Mesothelial cell of epicardium (in vitro differentiated cells): ENCODE measurements at places on chromosomes 12 and 14. TPM values are rescaled to one million over a fixed set of nuclear protein-coding genes. Genes with fewer than 3 reads are reported as not detected.

The PAPLN gene
- 10.6 to 10.9 TPM (median 10.6 TPM) in 3 replicates for total RNA-seq

DNA sequence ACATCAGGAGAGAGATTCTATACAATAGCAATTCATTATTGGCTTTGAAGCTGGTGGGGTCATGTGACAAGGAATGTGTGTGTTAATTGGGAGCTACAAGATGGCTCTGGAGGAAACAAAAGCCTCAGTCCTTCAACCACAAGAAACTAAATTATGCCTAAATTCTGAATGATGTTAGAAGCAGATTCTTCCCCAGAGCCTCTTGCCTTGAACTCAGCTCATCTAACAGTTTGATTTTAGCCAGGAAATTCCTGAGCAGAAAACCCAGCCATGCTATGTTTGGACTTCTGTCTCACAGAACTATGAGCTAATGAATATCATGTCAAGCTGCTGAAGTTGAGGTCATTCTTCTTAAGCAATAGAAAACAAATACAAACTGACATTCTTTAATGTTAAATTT lies 274.7 kb downstream of the SLC6A15 start:
- no peak overlapping the region for H3K4me3 ChIP-seq
- no peaks in the 10 kb centered on the region for H3K27me3 ChIP-seq
- H3K36me3 ChIP-seq: peaks cover 7% of the 10 kb centered on the region
- no peak for DNase-seq
- H3K27ac ChIP-seq: peak overlapping the region; percentile 26
- peaks cover 14% of the 10 kb centered on the region for H3K4me1 ChIP-seq

The TCL1B gene
- total RNA-seq: not detected in 3 replicates

DNA sequence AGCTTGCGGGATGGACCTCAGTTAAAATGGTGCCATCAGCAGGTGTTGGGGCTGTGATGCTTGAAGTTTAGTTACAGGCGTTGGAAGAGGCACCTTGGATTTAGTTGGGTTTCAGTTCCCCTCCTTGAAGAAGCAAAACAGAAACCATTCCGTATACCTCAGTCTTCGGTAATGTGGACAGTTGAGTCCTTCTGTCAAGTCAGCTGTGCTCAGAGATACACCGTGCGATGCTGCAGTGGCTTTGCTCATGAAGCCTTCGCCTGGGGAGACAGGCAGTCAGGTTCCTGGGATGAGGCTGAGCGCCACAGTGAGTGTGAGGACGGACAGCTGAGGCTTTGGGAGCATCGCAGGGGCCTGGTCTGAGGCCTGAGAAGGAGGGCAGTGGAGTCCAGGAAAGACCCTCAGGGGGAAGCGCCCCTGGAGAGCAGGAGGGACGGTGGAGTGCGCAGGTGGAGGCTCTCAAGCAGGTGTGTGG lies 7.4 kb downstream of the RAN start:
- no peak overlapping the region for H3K27ac ChIP-seq
- no peak overlapping the region for H3K4me3 ChIP-seq
- no peak for DNase-seq
- peaks cover 20% of the 10 kb centered on the region for H3K4me1 ChIP-seq
- peaks cover 3% of the 10 kb centered on the region for H3K27me3 ChIP-seq

The B4GALNT1 gene
- 0.34 to 0.78 TPM (median 0.35 TPM) in 3 replicates for total RNA-seq

DNA sequence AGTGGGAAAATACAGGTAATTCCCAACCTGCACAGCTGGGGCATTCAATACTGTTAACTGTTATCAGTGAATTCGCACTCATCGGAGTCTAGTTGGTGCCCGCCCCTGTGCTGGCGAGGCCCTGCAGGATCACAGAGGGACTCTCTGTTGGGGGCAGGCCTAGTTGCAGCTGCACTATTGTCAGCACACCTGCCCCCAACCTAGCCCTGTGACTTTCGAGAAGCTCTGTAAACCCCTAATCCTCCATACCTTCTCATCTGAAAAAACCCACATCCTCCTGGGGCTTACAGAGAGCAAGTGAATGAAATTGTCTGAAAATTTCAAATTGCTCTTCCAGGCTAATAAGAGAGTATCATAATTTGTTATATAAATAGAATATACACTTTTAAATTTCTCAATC lies 132.2 kb upstream of the NUDT4 start:
- H3K36me3 ChIP-seq: no peaks in the 10 kb centered on the region
- H3K4me3 ChIP-seq: no peak overlapping the region
- peaks cover 23% of the 10 kb centered on the region for H3K4me1 ChIP-seq
- no peaks in the 10 kb centered on the region for H3K27me3 ChIP-seq

DNA sequence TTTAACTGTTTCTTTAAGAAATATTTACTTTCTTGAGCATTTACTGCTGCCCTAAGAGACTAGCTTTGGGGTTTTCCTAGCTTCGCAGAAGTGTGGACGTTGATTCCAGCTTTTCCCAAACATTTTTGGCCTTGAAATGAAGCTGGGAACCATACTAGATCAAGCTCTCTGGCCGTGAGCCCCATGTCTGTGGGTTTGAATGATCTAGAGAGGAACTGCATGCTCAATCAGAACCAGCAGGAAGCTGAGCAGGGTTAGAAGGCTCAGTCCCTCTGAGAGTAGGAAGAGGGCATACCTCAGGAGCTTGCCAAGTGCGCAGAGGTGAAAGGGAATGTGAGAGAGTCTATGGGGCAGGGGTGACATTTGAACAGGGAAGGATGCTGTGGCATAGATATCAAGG lies 292.1 kb downstream of the CACNA1C start:
- no peak for DNase-seq
- H3K4me3 ChIP-seq: no peak overlapping the region
- no peaks in the 10 kb centered on the region for H3K27me3 ChIP-seq

The SLC2A14 gene
- 4.7 to 5.1 TPM (median 4.9 TPM) in 3 replicates for total RNA-seq

The GALNT6 gene
- 12.8 to 14.3 TPM (median 13.8 TPM) in 3 replicates for total RNA-seq

The ABCD2 gene
- 0.29 to 0.41 TPM (median 0.34 TPM) in 3 replicates for total RNA-seq

- H3K27me3 ChIP-seq: peaks cover 4% of the 10 kb centered on the region
- no peak overlapping the region for H3K27ac ChIP-seq
- no peak overlapping the region for H3K4me3 ChIP-seq
- DNase-seq: no peak
Observed at GRCh38 chr14:71290960-71291466, 383.8 kb downstream of the PCNX1 start.

GRCh38 chr14:104964546-104964945 lies 13.6 kb downstream of the AHNAK2 start:
- no peak overlapping the region for H3K27ac ChIP-seq
- no peak overlapping the region for H3K4me3 ChIP-seq
- peaks cover 11% of the 10 kb centered on the region for H3K27me3 ChIP-seq

GRCh38 chr12:94972795-94973194 lies 30.7 kb downstream of the NDUFA12 start:
- no peaks in the 10 kb centered on the region for H3K27me3 ChIP-seq
- H3K36me3 ChIP-seq: peaks cover 17% of the 10 kb centered on the region
- H3K4me3 ChIP-seq: no peak overlapping the region
- no peak for DNase-seq
- H3K27ac ChIP-seq: peak overlapping the region; percentile 23

GRCh38 chr12:80422550-80422949 lies 21.5 kb upstream of the PTPRQ start:
- H3K4me3 ChIP-seq: no peak overlapping the region
- H3K27me3 ChIP-seq: no peaks in the 10 kb centered on the region
- peaks cover 53% of the 10 kb centered on the region for H3K4me1 ChIP-seq
- DNase-seq: no peak
- H3K36me3 ChIP-seq: no peaks in the 10 kb centered on the region
- peak overlapping the region; percentile 58 for H3K27ac ChIP-seq

The LRRC43 gene
- total RNA-seq: 3.9 to 6.6 TPM (median 4.9 TPM) in 3 replicates

The SSTR1 gene
- total RNA-seq: not detected in 3 replicates

GRCh38 chr12:106147956-106148355 lies 9.2 kb upstream of the NUAK1 start:
- no peaks in the 10 kb centered on the region for H3K36me3 ChIP-seq
- no peaks in the 10 kb centered on the region for H3K27me3 ChIP-seq
- no peak overlapping the region for H3K4me3 ChIP-seq
- no peak overlapping the region for H3K27ac ChIP-seq
- DNase-seq: no peak

The KRT72 gene
- not detected in 3 replicates for total RNA-seq

DNA sequence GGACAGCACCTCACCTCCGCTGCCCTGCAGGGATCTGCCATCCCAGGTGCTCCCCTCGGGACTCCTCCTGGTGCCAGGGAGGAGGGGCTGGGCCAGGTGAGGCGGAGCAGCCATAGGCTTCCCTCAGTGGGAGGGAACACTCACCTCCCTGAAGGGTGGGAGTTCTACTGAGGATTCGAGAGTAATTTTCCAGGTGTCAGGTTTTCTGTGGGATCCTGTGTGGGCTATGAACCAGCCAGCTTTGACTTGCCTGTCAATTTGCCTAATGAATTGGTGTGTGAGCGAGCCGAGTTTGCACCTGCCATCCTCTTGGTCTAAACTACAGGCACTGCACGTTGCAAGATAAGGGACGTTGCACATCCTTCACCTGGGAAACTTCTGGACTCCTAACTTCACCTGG lies 50.3 kb downstream of the NOC4L start:
- no peak for DNase-seq
- no peak overlapping the region for H3K27ac ChIP-seq
- peaks cover 5% of the 10 kb centered on the region for H3K4me1 ChIP-seq
- H3K27me3 ChIP-seq: peaks cover 52% of the 10 kb centered on the region

- H3K4me1 ChIP-seq: no peaks in the 10 kb centered on the region
- no peaks in the 10 kb centered on the region for H3K27me3 ChIP-seq
- H3K36me3 ChIP-seq: no peaks in the 10 kb centered on the region
- no peak for DNase-seq
- H3K27ac ChIP-seq: no peak overlapping the region
Observed at GRCh38 chr14:75323571-75323970, 44.9 kb downstream of the FOS start.

- H3K27me3 ChIP-seq: no peaks in the 10 kb centered on the region
- H3K36me3 ChIP-seq: no peaks in the 10 kb centered on the region
- DNase-seq: no peak
- H3K4me1 ChIP-seq: peaks cover 19% of the 10 kb centered on the region
- no peak overlapping the region for H3K4me3 ChIP-seq
Observed at GRCh38 chr12:124039276-124039675, 66.3 kb downstream of the ZNF664 start.

DNA sequence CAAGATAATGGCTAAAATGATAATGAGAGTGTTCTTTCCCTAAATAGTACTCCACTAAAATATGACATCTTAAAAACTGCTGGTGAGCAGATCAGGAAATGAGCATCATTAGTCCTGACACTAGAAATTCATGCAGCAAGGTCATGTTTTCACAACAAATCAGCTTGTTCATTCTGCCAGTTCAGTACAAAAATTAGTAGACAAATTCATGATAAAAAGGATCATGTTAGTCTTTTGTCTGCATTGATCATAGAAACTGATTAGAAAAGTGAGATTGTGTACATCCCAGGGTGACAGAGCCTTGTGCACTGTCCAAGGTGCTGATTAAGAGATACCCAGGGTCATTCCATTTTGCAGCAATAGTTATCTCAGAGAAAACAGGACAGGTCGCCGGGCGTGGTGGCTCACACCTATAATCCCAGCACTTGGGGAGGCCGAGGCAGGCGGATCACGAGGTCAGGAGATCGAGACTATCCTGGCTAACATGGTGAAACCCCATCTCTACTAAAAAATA lies 163.6 kb downstream of the RIMBP2 start:
- H3K27ac ChIP-seq: no peak overlapping the region
- H3K4me1 ChIP-seq: no peaks in the 10 kb centered on the region
- H3K4me3 ChIP-seq: no peak overlapping the region

DNA sequence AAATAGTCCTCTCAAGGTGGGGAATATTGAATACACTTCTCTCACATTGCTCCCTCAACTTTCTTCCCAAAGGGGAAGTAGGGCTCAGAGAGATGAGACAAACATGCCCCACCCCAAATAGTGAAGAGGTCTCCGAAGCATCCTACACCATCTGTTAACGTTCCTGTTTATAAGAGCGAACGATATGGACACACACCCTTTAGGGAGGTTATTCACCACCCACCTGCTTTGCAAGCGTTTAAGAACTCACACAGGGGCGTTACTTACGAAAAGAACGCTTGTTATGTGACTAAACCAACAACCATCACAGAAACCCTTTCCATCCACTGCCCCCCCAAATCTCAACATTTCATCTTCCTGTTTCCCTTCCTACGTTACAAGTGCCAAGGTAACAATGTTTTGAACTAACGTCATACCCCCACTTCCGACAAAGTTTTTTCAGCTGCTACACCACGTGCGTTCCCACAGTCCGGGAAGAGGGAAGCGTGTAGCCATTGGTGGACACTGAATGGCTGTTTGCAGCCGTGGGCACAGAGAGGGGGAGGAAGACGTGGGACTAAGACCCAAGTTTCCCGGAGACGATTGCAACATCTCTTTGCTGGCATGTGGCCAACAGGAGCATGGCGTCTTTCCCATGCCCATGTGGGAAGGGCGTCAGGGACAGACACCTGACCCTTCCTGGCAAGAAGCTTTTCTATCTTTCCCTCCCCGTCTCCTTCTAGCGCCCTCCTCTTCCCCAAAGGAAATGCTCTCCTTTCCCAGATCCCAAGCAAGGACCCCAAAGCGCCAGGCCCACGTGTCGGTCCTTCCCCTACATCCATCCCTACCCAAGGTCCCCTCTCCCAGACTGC lies 1.2 kb downstream of the YBX3 start:
- H3K4me3 ChIP-seq: peak overlapping the region; percentile 81
- no peaks in the 10 kb centered on the region for H3K36me3 ChIP-seq
- no peaks in the 10 kb centered on the region for H3K27me3 ChIP-seq
- H3K4me1 ChIP-seq: peaks cover 55% of the 10 kb centered on the region
- DNase-seq: peak; percentile 67

- H3K27ac ChIP-seq: peak overlapping the region; percentile 32
- peaks cover 39% of the 10 kb centered on the region for H3K4me1 ChIP-seq
- no peak overlapping the region for H3K4me3 ChIP-seq
Observed at GRCh38 chr14:61562321-61563161, 132.8 kb upstream of the HIF1A start.

- no peak overlapping the region for H3K27ac ChIP-seq
- no peak for DNase-seq
- H3K36me3 ChIP-seq: no peaks in the 10 kb centered on the region
Observed at GRCh38 chr14:76129851-76130576, 21.7 kb upstream of the GPATCH2L start.

- DNase-seq: peak; percentile 51
- peaks cover 60% of the 10 kb centered on the region for H3K27me3 ChIP-seq
- H3K36me3 ChIP-seq: no peaks in the 10 kb centered on the region
- peak within 1 kb of the TSS; percentile 83 for H3K4me3 ChIP-seq
Observed at GRCh38 chr14:32938719-32939253, at the start of gene NPAS3. TSS of gene NPAS3 (plus strand) at chr14:32938879.

DNA sequence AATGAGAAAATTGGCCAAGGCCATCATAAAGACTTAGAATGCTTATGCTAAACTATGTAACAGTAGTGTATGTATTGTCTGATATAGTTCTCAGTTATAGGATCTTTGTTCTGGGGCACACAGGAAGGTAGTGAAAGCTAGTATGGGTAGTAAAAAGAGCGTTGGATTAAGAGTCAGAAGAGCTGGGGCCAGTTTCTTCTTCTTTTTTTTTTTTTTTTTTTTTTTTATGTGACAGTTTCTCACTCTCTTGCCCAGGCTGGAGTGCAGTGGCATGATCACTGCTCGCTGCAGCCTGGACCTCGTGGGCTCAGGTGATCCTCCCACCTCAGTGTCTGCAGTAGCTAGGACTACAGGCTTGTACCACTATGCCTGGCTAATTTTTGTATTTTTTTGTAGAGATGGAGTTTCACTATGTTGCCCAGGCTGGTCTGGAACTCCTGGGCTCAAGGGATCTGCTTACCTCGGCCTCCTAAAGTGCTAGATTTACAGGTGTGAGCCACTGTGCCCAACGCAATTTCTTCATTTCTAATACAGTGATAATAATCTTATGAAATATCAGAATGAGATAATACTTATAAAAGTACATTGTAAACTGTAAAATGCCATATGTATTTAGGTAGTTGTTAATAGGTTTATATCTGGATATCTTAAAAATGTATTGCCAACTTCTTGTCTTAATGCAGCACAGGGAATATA lies 7.4 kb downstream of the MDM2 start:
- peaks cover 26% of the 10 kb centered on the region for H3K4me1 ChIP-seq
- DNase-seq: no peak
- H3K4me3 ChIP-seq: no peak overlapping the region
- no peaks in the 10 kb centered on the region for H3K27me3 ChIP-seq
